ENCODE measurements at places on chromosomes 7 and 10.

- DNase-seq = no peak
Observed at GRCh38 chr7:140723006-140723405, 26.5 kb downstream of the NDUFB2 start.

GRCh38 chr10:129135624-129136023, 331.4 kb upstream of the MGMT start:
- no peak for DNase-seq

DNA sequence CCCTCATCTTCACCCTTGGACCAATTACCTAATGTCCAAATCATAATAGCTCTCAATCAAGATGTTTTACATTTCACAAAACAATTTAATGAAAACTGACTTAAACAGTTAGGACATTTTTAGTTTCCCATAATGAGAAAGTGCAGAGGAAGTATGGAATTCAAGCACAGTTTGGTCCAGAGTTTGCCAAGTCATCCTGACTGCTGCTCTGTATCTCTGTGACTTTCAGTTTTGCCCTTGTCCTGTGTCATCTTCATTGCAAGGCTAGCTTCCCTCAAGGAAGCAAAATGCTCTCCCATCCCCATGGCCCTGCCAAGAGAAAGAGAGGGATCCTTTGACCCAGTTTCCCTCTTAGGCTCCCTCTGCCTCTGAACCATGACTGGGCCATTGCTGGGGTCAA, 7.9 kb upstream of the PLEKHS1 start:
- no peak for DNase-seq

- peak; percentile 22 for DNase-seq
Observed at GRCh38 chr10:28677888-28678686, 766 bp downstream of the BAMBI start.

DNA sequence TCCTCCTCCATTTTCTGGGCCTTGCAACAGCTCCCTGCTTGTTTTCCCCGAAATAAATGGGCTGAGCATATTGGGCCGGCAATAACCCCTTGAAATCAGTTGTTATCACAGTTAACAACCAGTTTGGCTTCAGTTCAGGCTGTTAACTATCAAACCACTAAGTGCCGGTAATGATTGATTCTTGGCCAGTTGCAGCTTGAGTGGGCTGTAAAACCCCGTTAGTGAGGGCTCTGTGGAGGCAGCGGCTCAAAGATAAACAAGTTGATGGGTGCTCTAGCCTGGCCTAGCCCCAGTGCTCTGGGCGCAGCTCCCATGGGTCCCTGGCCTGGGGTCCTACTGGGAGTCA, 8.3 kb downstream of the FGF8 start:
- DNase-seq = no peak

GRCh38 chr10:68813559-68813958, 13.8 kb upstream of the STOX1 start:
- DNase-seq = no peak

GRCh38 chr10:88032566-88032965, 169.1 kb downstream of the PTEN start:
- DNase-seq = no peak

DNA sequence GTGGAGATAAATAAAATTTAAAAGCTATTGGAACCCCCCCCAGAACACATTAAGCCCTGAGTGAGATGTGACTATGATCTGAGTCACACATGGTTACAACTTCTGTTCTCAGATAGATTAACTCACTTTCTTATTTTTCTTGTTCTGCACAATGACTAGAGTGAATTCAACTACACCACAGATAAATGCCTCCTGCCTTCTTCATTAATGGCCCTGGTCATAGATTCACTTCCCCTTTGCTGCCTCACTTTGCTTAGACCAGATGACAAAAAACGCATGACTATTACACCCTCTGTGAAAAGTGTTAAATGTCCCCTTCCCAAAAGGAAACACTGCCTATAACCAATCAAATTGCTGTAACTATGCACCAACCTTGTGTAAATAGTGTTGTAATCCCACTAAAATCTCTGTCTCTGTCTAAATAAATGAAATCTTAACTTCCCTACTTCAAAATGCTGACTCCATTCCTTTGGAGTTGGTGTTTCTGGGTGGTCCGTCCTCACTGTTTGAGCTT, 49.4 kb downstream of the AKR1D1 start:
- no peak for DNase-seq

DNA sequence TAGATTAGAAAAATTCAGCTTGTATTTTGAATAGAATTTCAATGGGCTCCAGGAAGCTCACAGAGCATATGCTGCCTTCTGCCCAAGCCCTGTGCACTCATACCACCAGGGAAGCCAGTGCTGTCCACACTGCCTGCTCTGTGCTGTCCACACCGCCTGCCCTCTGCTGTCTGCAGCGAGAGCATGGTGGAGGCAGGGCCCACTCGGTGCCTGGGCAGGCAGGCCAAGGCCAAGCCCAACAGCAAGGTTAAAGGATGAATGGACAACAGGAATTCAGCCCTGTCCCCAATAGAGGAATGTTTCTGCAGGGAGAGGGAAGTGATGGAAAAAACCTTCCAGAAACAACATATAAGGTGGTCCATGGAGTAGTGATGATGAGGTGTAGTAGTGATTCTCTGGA, 146.8 kb downstream of the GFRA1 start:
- no peak for DNase-seq

- no peak for DNase-seq
Observed at GRCh38 chr7:45253368-45253767, 95.8 kb downstream of the RAMP3 start.

GRCh38 chr10:102405108-102405571, 9.6 kb downstream of the NFKB2 start:
- DNase-seq = no peak

- no peak for DNase-seq
Observed at GRCh38 chr10:83541046-83541445, 598.3 kb upstream of the GHITM start.

DNA sequence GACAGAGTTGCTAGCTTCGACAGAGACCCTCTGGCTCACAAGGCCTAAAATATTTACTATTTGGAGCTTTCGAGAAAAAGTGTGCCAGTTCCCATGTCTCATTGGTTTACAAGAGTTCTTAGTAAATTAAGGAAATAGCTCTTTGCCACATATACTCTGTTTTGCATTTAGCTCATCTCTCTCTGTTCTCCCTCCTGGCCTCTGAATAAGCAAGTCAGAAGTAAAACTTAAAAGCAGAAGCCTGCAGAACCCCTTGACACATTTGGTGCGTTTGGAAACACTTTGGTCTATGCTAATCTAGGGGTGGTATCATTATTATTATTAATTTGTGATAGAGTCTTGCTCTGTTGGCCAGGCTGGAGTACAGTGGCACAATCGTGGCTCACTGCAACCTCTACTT, 6.4 kb downstream of the CARD11 start:
- no peak for DNase-seq

GRCh38 chr10:3166496-3167290, 5.9 kb downstream of the PITRM1 start:
- no peak for DNase-seq

DNA sequence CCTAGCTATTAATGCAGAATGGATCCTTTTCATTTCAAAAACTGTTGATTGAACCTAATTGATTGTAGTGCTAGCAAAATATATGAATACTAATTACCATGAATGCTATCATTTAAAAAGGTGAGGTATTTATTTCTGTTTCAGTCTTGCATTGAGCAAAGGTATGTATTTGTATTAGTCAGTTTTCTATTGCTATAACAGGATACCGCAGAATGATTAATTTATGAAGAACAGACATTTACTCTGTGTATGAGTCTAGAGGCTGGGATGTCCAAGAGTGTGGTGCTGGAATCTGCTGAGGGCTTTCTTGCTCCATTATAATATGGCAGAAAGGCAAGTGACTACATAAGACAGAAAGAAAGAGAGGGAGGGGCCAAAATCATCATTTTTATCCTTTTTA, 199.2 kb downstream of the KIF20B start:
- DNase-seq = no peak

DNA sequence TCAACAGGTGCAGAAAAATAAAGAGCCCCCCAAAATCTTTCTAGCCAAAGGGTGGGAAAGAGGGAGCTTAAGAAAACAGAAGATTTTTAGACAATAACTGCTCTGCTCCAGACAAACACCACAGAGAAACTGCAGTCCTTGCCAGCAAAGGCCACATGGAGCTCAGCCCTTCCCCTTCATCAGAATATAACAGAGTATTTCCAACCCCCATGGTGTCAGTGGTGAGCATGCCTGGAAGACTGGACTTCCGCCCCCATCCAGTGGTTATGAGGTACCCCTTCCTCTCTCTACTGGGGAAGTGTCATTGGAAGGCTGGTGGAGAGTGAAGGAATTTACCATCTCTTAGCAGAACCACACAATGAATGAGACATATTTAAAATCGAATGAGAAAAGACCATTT, 1007.3 kb upstream of the CELF2 start:
- DNase-seq = no peak

GRCh38 chr7:3861386-3861785, 560.3 kb downstream of the SDK1 start:
- no peak for DNase-seq

DNA sequence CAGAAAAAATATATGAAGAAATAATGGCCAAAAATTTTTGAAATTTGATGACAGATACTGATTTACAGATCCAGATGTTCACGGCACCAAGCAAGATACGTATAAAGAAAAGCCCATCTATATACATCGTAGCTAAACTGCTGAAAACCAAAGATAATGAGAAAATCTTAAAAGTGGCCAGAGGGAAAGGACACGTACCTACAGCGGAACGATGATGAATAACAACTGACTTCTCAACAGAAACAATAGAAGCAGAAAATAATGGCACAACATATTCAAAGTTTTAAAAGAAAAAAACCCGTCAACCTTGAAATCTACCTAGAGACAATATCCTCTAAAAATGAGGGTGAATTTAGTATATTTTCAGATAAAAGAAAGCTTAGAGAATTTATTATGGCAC, 31.9 kb downstream of the IL2RA start:
- no peak for DNase-seq

DNA sequence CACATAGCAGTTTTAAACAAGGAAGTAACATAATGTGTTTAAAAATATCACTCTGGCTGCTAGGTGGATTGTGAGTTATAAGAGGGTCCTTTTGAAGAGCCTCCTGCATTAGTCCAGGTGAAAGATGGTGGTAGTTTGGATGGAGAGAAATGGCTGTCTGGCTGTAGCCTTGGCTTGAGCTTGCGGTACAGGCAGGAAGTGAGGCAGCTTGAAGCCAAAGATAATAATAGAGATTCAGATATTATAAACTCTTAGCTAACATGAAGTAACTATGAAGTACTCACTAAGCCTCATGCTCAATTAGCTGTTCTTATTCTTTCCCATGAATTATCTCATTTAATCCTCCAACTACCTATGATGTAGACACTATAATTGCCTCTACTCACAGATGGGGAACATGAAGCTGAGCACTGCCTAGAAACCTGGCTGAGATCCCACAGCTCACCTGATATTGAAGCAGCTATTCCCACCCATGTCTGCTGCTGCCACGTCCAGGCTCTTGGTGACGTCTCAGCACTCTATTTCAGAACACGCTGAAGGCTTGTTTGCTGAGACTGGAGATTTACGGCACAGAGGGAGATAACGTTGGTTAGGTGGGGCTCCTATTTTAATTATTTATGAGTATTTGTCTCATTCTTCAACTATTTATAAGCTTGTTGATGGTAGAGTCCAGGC, 10.4 kb downstream of the C10orf120 start:
- DNase-seq = no peak

DNA sequence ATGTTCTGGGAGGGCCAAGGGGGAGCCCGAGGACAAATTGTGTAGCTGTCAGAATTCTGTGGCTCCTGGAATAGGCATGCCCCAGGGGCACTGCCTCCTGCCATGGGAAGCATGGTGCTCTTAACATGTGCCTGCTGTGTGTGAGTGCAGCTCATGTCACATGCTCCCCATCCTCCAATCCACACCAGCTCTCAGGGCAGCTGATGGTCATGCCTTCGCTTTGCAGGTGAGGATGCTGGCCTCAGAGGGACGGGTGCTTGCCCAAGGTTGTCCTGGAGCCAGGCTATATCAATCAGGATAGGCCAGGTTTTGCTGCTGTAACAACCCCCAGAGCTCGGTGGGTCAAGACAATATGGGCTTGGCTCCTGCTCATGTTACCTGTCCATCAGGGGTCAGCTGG, 303.4 kb downstream of the RPS24 start:
- DNase-seq = no peak

GRCh38 chr10:127431525-127431924, 117.6 kb upstream of the NPS start:
- DNase-seq = no peak

DNA sequence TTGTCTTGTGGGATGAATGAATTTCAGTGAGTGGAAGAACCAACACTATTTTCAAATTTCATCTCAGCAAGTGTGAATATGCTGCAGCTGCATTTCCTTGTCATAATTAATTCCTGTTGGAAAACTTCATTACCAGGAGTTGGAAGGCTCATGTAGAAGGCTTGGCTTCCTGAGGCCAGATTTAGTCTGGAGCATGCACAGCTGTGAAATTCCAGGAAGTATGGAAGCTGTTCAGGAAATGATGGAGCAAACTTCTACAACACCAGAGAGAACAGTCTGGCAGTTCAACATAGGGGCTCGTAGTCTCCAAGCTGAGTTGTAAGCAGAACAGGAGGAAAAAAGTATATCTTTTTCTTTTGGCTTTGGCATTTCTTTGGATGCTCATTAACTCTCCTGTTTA, 1439.9 kb upstream of the CELF2 start:
- no peak for DNase-seq

- no peak for DNase-seq
Observed at GRCh38 chr7:38448054-38448453, 174.6 kb upstream of the TARP start.

- no peak for DNase-seq
Observed at GRCh38 chr10:72087392-72087968, 871 bp downstream of the SPOCK2 start.

- no peak for DNase-seq
Observed at GRCh38 chr7:123719197-123719721, 29.5 kb downstream of the WASL start.

- no peak for DNase-seq
Observed at GRCh38 chr7:14688208-14688607, 214.3 kb downstream of the DGKB start.

GRCh38 chr7:127782654-127783559, 130.9 kb downstream of the SND1 start:
- no peak for DNase-seq

DNA sequence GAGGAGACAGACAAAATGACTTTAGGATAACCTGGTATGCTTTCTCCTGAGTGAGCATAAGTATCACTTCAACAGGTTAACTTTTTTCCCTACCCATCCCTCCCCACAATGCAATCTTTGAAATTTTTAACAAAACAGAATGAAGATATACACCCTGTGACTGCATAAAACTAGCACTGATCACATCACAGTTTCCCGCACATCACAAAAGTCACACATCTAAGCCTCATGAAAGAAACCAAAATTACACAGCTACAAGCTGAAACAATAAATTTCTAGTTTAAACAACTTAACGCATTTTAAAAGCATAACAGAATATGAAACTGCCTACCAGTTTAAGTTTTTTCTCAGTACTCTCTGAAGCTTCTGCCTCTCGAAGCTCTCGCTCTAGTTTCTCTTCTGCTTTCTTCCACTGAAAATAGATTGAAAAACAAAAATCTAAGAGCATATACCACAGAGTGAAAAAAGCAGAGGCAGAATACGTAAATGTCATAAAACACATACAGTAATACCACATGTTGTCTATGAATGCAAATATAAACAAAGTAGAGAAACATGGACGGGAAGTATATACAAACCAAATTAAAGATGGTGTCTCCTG, 18.1 kb downstream of the NOC3L start:
- DNase-seq = no peak

GRCh38 chr7:110590415-110590814, 500.5 kb upstream of the LRRN3 start:
- no peak for DNase-seq

Data from T47D (cell line).